ENCODE measurements at places on chromosomes 4 and X. TPM values are rescaled to one million over a fixed set of nuclear protein-coding genes. Genes with fewer than 3 reads are reported as not detected.

ZBED1 gene
- 43.8 TPM for total RNA-seq

STK26 gene
- total RNA-seq: 123 TPM

MRPL1 gene
- total RNA-seq: 29.2 TPM

MAGEA2B gene
- total RNA-seq: 0.42 TPM

AMBN gene
- total RNA-seq: not detected

IL9R gene
- 1.6 TPM for total RNA-seq

TAPT1 gene
- total RNA-seq: 10.4 TPM

GPR50 gene
- total RNA-seq: 0.59 TPM

TLR1 gene
- 0.07 TPM for total RNA-seq

HPGD gene
- total RNA-seq: 4.1 TPM

ASB5 gene
- not detected for total RNA-seq

DCLK2 gene
- 0.49 TPM for total RNA-seq

- no peak for DNase-seq
Observed at GRCh38 chrX:133583825-133584224, 168.5 kb upstream of the GPC4 start.

DNA sequence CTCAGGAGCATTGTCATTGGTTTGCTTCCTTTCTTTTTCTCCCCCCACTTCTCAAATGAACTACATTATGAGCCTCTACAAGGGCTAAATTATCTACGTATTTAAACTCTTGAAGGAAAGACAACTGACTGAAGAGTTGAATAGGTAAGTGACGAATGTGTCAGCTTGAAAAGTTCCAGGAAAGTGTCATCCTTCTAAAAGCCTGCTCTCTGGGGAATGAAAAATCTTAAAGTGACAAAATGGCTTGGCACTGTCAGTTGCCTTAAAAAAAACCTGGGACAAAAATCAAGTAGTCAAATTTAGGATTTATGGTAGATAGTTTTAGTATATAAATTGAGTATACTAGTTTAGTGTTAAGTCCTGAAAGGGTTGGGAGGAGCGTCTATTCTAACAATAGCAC, 173.9 kb upstream of the NDP start:
- DNase-seq: no peak

DNA sequence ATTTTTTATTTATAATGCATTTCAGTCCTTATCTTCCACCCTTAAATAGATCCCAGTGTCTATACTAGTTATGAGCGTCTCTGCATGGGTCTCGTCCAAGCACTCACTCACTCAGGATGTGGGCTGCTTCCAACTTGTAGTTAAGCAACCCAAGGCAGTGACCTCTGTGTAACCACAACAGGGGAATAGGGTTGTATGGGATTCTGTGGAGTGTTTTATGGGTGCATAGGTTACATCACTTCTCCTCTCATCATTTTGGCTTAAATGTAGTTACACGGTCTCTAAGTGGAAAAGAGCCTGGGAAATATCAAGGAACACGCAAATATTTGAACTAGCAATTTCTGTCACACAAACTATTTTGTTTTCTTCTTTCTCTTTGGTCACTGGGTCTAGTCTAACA, 931.0 kb downstream of the STIM2 start:
- no peak for DNase-seq

DNA sequence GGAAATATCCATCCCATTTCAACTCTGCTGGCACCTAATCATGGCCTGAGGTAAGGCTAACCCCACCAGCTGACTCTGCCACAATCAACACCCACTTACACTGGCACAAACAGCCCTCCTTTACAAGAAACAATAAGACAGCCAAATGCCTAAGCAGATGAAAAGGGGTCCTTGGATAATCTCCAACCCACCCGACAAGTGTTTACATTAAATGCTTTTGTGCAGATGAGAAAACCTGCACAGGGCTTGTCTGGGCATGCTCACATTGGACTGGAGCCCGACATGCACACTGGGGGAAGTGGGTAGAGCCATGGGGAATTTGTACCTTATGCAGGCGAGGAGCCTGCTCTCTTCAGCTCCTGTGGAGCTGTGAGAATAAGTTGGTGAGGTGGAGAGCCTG, 138.9 kb upstream of the ITM2A start:
- no peak for DNase-seq

DNA sequence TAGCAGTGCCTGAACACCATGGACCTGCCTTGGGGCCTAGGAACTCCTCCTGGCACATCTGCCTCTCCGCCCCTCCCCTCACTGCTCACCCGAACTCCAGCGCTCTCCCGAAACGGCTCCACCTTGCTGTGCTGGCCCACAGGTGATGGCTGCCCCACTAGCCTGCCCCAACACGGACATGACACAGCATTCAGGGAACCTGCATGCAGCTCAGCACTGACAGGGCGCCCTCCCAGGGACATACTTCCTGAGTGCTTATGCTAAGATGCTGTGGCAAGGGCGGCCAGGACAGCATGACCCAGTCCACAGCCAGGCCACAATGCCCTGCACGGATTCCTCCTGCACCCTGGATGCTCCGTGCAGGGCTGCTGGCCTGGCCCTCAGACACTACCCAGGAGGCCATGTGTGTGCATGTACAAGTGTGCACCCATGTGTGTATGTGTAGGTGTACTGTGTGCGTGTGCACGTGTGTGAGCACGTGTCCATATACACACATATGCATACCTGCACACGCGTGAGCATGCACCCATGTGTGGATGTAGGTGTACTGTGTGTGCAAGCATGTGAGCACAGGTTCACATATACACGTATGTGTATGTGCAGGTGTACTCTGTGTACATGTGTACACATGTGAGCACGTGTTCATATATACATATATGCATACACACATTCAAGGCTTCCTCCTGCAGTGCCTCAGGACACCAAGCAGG, 6.0 kb downstream of the TMEM271 start:
- peak; percentile 11 for DNase-seq

DNA sequence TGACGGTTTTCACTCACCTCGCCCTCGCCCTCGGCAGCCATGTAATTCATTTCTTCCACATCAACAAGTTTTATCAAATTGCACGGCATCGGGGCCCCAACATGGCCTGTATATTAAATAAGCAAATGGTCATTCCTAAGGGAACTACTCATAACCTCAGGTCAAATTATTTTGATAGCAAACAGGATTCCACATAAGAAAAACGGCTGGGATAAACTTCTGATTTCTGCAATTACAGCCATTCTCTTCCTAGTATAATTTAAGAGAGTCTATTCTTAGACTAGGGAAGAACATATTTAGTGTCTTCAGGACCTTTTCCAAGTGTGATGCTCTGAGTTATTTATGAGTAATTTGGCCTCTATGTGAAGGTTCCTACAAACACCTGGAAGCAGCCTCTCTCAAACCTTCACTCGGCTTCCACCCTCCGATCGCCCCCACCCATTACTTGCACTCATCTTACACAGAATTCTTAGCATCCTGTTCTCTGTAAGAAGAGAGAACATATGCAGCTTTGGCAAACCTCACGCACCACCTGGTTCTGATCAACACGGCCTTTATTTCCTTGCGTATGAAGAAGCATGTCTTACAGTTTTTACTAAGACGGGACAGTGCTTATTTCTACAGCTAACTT, 29.4 kb upstream of the CENPU start:
- DNase-seq: no peak

- DNase-seq: no peak
Observed at GRCh38 chr4:51866835-51867234, 23.9 kb downstream of the DCUN1D4 start.

GRCh38 chrX:150482537-150483206, 85.7 kb upstream of the MTM1 start:
- DNase-seq: no peak

GRCh38 chrX:107293056-107293455, 86.6 kb downstream of the DNAAF6 start:
- no peak for DNase-seq

- no peak for DNase-seq
Observed at GRCh38 chrX:9315086-9315485, 149.8 kb upstream of the TBL1X start.

DNA sequence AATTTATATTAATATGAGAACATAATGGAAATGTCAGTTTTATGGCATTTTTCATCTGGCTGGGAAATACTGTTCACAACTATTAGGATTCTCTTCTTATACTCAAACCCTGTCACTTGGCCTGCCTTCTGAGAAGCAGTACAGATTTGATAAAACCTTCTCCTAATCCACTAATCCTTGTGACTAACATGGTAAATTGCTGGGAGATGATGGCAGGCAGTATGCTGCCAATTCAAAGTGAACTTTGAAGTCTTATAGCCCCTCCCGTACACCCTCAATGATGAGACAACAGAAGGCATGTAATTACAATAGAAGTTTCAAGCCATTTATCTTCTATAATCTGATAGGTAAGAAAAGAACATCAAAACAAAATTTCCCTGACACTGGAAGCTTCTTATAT, 36.9 kb downstream of the PAQR3 start:
- DNase-seq: no peak

- peak; percentile 21 for DNase-seq
Observed at GRCh38 chr4:176735300-176735699, 57.4 kb downstream of the VEGFC start.

DNA sequence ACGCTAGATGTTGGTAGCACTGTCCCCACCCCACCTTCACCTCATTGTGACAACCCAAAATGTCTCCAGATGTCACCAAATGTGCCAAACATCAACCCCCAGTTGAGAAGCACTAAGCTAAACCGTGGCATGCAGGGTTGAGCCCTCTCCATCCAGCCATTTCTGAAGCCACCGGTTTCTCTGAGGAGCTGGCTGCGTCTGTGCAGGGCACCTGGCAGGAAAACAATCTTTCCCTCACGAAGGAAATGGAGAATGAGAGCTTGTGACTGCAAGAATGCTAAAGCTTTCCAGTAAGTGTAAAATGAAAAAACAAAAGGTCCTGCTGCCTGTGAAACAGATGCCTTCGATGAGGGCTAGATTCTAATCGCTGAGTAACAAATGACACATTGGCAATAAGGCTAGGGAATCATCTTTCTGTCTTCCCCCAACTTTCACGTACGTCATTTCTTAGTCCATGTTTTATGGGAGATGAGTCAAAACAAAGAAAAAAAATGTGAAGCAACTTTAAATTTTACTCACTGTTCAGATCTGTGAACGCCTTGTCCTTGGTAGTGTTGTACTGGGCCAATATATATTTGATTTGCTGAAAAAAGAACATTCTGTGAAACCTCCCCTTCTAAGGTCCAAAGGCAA, 59.9 kb downstream of the PROM1 start:
- no peak for DNase-seq

GRCh38 chrX:122583551-122583950, 600.5 kb upstream of the GRIA3 start:
- DNase-seq: no peak

DNA sequence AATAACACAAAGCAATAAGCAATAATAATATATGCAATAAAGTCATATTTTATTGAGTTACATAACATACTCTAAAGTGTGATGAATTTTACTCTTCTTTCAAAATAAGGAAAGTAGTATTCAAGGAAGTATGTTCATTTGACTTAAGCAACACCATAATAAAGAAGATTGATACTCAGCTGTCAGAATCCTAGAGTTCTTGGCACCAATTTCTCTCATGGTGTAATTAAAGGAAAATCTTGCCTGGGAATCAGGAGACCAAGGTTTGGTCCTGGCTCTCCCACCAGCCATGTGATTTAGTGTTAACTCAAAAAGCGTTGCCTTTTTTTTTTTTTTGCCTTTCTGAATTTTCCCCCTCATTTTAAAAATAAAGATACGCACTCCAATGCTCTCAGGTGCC, 17.1 kb downstream of the MYOZ2 start:
- DNase-seq: no peak

- no peak for DNase-seq
Observed at GRCh38 chrX:46628460-46629371, 55.2 kb downstream of the CHST7 start.

DNA sequence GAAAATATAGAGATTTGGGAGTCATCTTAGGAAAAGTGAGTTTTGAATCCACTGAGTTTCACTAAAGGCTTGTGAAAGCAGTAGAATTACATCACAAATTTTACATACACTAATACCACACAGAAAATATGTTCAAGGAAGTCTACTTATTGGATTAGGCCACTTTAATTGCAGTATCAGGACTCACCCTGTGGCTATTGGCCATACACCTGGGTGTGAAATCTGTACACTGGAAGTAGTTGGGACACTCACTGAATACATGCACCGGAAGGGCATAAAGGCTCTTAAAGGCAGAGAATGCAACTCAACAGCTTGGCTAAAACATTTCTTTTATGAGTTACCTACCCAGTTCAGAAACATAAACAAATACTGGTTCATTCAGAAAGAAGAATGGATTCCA, 19.8 kb downstream of the MAOB start:
- DNase-seq: no peak

- peak; percentile 57 for DNase-seq
Observed at GRCh38 chr4:39044956-39045826, 13.0 kb upstream of the TMEM156 start.

DNA sequence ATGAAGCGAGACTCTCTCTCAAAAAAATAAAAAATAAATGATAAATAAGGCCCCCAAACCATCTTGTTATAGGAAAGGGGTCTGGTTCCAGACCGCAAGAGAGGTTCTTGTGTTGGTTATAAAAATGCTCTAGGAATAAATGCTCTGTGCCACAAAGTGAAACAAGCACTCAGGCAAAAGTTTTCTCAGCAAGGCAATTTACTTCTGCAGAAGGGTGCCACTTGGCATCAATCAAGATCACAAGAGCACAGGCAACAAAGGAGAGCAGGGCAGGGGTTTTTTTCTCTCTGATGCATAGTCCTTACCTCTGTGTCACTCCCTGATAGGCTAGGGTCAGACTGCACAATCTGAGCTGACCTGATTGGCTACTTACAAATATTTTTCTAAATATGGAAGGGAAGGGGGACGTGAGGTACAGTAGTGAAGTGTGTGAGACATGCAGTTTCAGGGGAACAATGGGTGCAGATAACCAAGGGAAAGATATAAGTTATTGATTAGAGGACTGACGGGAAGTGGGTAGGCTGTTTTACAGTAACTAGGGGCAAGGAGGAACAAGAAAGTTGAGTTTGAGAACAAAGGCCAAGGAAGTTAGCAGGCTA, 29.8 kb upstream of the FUNDC1 start:
- no peak for DNase-seq

GRCh38 chr4:108612365-108612764, 8.0 kb upstream of the RPL34 start:
- no peak for DNase-seq

DNA sequence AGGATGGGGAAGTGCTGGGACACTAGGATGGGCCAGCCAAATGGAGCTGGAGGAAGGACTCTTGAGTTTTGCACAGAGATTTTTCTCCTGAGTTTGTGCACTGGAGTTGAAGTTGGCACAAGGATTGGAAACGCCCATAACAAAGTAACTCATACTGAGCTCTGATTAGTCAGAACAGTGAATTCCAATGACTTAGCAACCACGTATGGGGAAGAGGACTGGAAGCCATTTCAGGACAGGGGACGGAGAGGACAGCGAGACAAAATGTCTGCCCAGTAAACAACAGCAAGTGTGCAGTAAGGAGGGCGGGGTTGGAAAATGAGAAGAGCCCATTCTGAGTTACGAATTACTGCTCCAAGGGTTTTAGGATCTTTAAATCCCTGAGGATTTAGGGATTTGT, 5.9 kb downstream of the RIPPLY1 start:
- no peak for DNase-seq

Data from GM23338 (cell line).